ENCODE measurements at places on chromosomes 7 and 10.

DNA sequence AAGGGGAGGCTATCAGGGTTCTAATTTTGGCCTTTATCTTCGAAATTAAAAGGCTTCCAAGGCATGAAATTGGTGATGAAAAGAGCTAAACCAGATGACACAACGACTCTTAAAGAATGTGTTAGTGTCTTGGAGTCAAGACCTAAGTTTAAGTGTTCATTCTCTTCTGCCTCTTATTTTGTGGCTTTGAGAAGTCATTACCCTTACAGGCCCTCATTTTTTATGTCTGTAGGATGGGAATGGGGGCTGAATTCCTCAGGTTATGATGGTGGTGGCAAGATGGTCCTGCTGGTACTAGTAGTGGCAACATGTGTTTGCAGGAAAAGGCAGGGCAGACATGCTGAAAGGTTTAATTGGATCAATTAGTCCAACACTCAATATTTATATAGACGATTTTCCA, 15.4 kb downstream of the TAS2R60 start:
- DNase-seq: no peak

DNA sequence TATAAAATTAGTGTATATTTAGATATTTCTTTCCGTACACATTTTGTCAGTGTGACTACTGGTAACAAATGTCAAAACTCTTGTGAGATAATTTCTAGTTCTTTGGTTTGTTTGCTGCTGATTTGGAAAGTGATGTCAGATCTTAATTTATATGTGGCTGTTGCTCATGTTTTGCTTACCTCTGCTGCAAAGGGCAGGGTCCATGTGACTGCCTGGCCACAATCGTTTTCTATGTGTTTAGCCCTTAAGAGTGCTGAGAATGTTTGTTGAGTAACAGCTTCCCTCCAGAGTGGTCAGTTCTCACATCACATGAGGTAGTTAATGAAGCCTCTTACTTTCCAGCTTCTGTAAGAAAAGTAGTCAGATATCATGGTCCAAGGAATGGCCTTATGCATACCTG, 4.2 kb downstream of the NRBF2 start:
- no peak for DNase-seq

DNA sequence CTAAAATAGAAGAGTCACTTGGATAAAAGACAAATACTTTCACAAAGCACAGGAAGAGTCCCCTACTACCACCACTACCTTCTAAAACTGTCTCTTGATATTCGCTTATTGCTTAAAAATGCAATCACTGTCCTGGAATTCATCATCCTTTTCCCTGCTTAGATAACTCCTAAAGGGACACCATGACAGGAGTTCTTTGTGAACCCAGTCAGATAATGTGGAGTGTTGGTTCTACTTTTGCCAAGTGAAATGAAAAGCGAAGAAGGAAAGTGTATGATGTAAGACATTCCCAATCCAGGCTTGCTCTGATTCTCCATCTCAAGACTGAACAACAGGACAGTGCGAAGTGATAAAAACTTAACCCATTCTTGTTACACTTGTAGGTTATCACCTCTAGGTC, 103.0 kb downstream of the MTERF1 start:
- DNase-seq: no peak

DNA sequence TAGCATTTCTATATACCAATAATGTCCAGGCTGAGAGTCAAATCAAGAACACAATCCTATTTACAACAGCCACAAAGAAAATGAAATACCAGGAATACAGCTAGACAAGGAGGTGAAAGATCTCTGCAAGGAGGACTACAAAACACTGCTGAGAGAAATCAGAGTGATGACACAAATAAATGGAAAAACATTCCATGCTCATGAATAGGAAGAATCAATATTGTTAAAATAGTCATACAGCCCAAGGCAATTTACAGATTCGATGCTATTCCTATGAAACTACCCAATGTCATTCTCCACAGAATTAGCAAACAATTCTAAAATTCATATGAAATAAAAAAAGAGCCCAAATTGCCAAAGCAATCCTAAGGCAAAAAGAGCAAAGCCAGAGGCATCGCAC, 116.8 kb upstream of the ZNF32 start:
- DNase-seq: no peak

GRCh38 chr10:112565434-112566053, 118.5 kb downstream of the VTI1A start:
- peak; percentile 69 for DNase-seq

DNA sequence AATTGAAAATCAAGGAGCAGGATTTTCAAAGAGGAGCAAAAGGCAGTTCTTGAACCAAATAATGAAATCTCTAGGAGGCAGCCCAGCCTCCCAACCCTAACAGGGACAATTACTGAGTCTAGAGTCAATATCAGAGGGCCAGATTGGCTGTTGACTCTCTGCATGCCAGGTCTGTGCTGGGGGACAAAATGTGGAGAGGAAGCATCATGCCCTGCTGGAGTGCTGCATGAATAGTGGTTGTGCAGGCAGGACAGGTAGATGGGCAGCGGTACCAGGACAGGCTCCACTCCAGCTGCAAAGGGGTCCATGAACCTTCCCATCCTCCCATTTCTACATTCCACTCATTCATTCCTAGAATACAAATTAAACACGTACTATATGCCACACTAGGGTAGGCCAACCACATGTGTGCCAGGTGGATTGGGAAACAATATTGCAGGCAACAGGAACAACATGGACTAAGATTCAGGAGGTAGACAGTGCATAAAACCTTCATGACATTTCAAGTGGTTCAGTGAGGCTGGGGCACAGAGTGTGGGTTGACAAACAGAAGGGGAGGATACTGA, 30.4 kb upstream of the MAT1A start:
- no peak for DNase-seq

DNA sequence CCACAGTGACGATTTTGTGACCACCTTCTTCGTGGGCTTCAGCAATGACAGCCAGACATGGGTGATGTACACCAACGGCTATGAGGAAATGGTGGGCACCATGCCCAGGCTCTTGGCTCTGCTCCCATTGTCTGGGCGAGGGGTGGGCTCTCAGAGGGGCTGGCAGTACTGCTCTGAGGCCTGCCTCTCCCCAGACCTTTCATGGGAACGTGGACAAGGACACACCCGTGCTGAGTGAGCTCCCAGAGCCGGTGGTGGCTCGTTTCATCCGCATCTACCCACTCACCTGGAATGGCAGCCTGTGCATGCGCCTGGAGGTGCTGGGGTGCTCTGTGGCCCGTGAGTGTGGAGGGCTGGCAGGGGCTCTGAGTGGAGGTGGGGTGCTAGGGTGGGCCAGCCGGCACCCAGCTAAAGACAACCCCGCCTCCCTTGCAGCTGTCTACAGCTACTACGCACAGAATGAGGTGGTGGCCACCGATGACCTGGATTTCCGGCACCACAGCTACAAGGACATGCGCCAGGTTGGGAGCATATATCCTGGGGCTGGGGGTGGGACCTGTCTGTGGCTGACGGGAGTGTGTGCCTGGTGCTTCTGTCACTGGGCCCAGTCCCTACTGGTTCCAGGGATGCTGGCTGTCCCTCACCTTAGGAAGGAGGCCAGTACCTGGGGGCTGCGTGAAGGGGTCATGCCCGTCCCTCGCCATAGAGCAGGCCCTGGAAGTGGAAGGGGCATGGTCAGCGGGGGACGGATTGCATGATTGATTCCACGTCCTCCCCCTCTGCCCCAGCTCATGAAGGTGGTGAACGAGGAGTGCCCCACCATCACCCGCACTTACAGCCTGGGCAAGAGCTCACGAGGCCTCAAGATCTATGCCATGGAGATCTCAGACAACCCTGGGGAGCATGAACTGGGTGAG, 6.8 kb downstream of the AEBP1 start:
- DNase-seq: no peak

GRCh38 chr10:127979045-127979444, 72.1 kb downstream of the PTPRE start:
- no peak for DNase-seq

- no peak for DNase-seq
Measured at GRCh38 chr7:117970801-117971200, 97.6 kb upstream of the CTTNBP2 start.

DNA sequence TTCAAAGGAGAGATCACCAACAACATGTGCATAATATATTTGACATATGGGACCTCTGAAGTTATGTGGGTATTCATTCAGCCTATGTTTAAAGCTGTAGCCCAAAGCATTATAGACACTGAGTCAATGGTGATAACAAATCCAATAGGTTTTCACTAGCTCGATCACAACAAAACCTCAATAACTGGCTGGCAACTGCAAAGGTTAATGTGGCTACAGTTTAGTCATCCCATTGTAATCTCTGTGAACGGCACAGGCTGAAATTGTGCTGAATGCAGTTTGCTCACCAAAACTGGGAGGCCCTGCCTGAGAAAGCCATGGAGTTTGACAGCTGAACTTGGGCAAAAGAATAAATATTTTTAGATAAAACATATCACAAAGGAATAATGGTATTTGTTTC, 152.4 kb upstream of the ADO start:
- no peak for DNase-seq

- no peak for DNase-seq
Measured at GRCh38 chr7:93156884-93157283, 8.7 kb upstream of the SAMD9L start.

GRCh38 chr7:13279854-13280435, 592.5 kb downstream of the ARL4A start:
- no peak for DNase-seq

GRCh38 chr7:71766016-71766415, 634.1 kb downstream of the GALNT17 start:
- no peak for DNase-seq

DNA sequence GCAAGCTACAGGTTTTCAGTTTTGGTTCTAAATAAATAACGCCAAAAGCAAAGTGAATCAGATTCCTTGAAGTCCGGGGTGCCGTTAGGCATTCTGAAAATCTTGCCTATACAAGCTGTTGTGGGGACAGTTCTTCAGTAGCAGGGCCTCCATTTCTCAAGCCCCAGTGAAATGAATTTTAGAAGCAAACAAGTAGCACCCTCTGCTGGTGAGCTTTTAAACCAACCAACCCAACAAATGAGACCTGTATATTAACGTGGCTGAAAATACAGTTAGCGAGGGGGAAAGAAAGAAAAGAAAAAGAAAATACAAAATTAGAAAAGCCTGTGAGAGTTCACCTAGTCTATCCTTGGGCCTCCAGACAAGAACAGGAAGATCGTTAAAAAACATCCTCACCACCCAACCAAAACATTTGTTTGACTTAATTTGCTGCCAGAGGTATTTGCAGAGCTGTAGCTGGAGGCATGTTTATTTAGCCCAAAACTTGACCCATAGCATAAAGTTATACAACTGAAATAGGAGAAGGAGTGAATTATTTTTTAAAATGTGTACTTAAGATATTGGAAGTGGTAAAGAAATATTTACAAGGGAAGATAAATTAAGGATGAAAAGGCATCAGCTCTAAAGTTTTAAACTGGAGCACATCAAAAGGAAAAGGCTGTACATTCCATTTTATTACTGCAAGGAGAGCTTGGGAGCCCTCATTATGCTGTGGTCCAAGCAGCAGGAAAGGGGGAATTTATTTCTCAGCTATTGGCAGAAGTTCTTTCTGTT, 98.9 kb downstream of the DYNC1I1 start:
- DNase-seq: peak; percentile 38

- DNase-seq: no peak
Measured at GRCh38 chr7:154767142-154767541, 235.8 kb downstream of the PAXIP1 start.

GRCh38 chr7:20350996-20351692, 20.4 kb downstream of the ITGB8 start:
- no peak for DNase-seq

DNA sequence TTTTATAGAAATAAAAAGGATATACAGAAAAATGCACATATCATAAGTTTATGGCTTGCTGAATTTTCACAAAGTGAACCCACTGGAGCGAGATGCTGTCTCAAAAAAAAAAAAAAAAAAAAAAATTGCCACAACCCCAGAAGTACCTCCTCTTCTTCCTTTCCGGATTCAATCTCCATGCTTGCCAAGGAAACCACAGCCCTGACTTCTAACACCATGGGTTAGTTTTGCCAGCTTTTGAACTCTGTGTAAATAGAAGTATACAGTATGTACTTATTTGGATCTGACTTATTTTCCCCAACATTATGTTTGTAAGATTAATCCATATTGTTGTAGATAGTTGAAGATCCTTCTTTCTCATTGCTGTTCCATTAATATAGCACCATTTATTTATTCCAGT, 40.0 kb downstream of the FANK1 start:
- DNase-seq: no peak

GRCh38 chr7:22267930-22268615, 88.9 kb downstream of the RAPGEF5 start:
- no peak for DNase-seq

- DNase-seq: no peak
Measured at GRCh38 chr10:70698211-70698610, 25.9 kb downstream of the ADAMTS14 start.

DNA sequence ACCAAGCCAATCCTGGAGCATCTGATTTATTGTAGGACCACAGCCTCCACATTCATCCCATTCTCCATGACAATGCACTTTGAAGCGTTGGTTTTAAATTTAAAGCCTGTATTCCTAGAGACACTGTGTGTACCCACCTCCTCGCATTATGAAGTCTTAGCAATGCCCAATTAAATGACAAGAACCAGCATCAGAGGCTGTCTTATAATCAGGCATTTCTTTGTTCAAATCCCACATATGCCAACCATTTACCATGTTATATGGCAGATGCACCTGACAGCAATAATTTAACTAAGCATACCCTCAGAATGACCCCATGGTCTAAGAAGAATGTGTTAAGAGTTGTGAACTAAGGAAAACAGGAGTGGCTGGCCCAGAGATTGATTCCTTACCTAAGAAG, 188.2 kb downstream of the IPMK start:
- no peak for DNase-seq

DNA sequence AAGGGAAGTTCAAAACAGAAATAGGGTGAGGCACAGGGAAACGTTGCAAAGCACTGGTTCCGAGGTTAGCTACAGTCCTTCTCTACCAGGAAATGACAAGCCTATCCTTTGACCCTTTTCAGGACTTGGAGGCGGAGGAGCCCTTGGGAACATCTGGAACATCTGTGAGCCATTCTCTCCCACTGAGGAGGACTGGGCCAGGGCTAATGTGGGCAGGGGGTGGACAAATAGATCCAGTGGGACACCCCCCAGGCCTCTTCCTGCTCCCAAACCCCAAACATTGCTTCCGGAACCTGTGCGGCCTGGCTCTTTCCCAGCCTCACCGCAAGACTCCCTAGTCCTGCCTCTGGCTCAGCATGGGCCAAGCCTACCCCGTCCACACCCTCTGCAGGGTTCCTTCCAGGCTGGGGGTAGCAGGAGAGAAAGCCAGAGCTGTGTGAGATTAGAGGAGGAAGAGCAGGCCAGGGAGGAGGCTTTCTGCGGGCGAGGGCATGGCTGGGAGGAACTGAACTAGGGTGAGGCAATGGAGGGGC, 36.5 kb downstream of the GHRHR start:
- no peak for DNase-seq

DNA sequence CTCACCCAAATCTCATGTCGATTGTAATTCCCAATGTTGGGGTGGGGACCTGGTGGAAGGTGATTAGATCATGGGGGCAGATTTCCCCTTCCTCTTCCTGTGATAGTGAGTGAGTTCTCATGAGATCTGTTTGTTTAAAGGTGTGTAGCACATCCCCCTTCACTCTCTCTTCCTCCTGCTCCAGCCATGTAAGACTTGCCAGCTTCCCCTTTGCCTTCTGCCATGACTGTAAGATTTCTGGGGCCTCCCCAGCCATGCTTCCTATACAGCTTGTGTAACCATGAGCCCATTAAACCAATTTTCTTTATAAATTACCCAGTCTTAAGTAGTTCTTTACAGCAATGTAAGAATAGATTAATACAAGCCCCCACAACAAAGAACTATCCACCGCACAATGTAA, 109.9 kb upstream of the JAZF1 start:
- no peak for DNase-seq
